ENCODE measurements at places on chromosomes 16 and 17.

- DNase-seq: no peak
Measured at GRCh38 chr16:54829691-54830090, 101.0 kb upstream of the IRX5 start.

DNA sequence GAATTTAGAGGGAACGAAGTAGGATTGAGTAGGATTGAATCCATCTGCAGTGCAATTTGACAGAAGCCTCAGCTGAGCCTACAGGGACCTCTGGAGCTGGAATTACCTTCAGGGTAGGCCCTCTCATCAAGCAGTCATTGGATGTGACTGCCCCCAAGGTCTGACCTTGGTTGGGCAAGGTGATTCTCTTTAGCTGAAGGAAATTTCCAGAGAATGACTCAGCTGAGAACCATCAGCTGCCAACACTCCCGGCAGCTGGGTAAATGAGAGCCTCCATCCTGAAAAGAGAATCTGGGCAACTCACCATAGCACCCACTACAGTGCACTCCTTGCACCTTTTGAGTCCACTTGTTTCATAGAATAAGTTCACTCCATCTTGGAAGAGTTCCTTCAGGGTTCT lies 113.5 kb upstream of the MED13 start:
- no peak for DNase-seq

GRCh38 chr17:30780343-30780742 lies 44.1 kb downstream of the CRLF3 start:
- DNase-seq: no peak

GRCh38 chr16:84088695-84089395 lies 27.9 kb downstream of the MBTPS1 start:
- DNase-seq: peak; percentile 36

GRCh38 chr16:58393138-58393504 lies 850 bp downstream of the GINS3 start:
- no peak for DNase-seq

GRCh38 chr16:56631832-56632155 lies 665 bp upstream of the MT1M start:
- DNase-seq: no peak

GRCh38 chr16:88943131-88943664 lies 33.8 kb downstream of the CBFA2T3 start:
- DNase-seq: no peak

DNA sequence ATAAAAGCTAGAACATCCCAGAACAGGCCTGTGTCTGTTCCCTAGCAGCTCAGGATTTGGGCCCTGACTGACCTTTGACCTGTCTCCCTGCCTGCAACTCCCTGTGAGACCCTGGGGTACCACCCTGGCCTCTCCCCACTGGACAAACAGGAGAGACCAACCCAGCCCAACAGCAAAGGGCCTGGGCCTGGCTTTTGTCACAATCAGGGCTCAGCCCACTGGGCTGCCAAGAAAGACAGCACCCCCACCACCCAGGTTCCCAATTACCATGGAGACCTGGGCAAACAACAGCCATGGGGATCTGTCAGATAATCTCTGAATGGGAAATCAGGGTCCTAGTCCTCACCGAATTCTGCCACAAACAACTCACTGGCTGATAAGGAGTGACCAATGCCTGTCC lies 11.1 kb downstream of the PLLP start:
- DNase-seq: no peak

DNA sequence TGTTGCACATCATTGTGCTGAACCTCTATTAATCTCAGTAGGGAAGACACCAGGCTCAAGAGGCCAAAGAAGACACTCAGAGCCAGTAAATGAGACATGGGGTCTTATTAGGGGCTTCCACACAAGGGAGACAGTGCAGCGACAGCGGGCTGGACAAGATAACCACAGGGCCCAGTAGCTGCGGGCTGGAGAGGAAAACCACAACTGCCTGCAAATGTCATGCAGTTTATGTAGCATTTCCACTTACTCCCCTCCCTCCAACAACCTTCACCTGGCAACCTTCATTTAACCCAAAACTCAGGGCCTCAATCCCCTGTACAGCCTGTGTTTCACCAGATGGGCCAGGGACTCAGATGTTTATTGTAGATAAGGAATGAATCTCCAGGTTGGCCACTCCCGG lies 185.6 kb downstream of the UTP18 start:
- DNase-seq: no peak

DNA sequence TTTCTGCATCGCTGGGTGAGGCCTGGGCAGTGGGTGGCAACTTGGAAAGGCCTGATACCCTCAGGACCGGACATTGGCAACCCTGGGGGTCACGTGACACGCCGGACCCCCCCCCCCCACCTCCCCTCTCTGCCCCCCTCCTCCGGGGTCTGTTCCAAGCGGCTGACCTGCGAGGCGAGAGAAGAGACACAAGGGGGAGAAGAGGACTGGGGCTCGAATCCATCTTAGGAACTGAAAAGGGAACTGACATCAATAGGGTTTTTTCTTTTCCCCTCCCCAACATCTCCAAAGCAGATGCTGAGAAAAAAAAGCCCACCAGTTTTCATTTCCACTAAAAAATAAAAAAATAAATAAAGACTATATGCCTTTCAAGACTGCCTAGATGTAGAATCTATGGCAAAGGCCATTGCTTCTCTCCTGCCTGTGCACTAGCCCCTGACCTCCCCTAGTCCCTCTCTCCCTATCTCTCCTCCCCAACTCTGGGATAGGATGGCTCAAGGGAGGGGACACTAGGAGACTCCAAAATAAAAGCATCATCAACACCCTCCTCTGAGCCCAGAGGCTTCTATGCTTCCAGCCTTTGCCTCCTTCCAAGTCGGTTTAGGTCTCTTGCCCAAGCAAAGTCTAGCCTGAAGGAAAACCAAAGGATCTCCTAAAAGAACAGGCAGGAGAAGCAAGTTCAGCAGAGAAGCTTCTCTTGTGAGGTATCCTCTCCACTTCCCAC lies 7.7 kb upstream of the HOXB2 start:
- DNase-seq: no peak

DNA sequence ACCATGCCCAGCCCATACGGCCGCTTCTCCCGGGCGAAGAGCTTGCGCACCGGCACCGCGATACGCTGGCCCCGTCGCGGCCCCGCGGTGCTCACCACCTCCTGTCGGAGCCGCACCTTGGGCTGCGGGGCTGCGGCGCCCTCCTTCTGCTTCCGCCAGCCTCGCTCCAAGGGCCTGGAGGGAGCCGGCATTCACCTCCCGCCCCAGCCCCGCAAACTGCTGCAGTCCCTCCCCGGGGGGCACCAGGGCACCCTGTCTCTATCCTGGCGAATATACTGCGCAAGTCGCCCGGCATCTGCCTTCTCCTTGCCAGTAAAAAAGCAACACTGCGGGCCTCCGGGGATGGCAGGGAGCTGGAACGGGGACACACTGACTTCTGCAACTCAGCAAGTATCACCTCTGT lies 8.3 kb downstream of the SNRNP25 start:
- no peak for DNase-seq

- DNase-seq: no peak
Measured at GRCh38 chr16:87288753-87289362, 28.3 kb downstream of the C16orf95 start.

DNA sequence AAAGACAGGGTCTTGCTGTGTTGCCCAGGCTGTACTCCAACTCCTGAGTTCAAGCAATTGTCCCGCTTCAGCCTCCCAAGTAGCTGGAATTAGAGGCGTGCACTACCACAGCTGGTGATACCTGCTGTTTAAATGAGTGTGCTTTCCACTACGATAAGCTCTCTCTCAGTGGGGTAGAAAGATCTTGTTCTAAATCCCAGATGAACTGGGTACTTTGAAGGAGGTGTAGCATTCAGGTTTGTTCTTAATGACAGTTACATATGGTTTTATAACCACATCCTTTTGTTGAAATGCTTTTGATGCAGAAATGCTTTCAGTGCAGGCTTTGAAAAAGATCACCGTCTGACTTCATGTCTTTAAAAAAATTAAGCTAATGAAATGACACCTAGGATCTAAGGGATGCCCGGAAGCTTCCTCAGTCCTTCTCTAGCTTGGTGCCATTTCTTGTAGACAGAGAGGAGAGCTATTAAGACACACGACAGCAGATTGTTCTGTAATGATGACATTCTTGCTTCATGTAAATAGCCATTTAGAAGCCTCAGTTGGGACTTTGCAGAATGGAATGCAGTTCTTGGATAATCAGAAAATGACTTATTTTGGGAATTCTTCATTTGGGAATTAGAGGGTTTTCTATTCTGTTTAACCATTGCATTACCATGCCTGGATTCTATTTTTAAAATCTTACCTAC lies 19.5 kb downstream of the PMM2 start:
- peak; percentile 15 for DNase-seq

DNA sequence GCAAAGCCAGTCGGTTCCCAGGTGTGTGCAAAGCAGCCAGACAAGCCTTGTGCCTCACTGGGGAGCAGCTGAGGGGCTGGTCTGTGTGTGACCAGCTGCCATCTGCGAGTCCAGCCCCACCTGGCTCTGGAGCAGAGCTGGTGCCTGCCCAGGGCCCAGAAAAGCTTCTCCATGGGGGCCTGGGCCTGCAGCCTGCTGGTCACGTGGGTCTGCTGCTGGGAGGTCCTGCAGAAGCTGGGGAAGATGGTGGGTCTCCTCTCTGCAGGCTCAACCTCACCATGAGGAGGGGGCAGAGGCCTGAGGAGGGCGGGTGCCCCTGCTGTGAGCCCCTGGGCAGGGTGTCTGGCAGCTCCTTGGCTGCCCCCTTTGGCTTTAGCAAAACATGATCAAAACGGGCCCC lies 71.9 kb downstream of the ENGASE start:
- no peak for DNase-seq

DNA sequence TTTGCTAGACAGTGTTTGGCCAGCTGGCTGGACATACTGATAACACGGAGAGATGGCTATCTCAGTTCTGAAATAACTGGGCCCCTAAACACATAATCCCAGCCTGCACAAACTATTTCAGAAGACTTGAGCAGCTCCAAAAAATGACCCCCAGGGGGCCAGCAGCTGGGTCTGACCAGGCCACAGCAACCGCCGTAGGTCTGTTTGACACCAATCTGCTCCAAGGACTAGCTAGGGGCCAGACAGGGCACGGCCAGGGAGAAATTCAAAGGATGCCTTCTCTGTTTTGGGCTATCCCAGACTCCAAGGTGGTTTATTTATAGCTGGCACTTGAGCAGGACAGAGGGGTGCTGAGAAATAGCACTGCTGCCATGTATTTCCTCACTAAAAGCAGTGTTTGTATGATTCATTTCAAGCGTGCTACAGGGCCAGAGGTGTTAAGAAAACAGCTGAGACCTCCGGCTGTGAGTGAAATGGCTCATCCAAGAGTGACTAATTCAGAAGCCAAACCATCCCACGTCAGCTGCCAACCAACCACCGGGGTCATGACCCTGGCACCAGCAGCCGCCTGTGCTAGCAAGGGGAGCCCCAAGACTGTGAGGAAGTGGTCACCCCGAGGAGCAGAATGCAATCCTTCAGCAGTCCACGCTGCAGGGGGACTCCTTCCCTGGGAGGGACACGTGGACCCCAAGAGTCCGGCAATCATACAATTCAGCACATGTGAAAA lies 5.7 kb downstream of the GGA2 start:
- DNase-seq: peak; percentile 71

DNA sequence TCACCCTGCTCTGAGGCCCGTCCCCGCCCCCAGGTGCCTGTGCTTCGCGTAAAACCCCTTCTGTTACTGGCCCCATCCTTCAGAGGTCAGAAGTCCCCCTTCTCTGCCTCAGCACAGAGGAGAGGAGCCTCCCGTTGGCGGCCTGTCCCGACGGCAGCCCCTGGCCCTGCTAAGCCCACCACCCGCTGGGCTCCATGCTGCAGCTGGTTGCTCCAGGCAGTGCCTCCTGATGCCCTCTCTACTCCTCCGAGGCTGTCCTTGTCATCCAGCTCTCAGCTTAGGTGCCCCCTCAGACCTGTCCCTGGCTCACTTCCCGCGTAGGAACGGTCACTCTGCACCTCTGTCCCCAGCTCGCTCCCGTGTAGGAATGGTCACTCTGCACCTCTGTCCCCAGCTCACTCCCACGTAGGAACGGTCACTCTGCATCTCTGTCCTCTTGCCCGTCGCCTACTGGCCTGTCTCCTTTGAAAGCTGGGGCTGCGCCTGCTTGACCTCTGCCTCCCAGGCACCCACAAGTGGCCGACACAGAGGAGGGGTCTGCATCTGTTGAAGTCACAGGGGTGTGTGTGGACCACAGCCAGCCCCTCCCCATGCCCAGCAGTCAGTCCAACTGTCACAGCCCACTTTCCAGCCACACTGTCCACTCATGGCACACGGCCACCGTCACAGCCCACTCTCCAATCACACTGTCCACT lies 31.7 kb upstream of the ZC3H18 start:
- no peak for DNase-seq

- no peak for DNase-seq
Measured at GRCh38 chr17:9684955-9685621, 39.8 kb downstream of the USP43 start.

GRCh38 chr17:73340093-73340596 lies 28.3 kb upstream of the CDC42EP4 start:
- DNase-seq: peak; percentile 9

DNA sequence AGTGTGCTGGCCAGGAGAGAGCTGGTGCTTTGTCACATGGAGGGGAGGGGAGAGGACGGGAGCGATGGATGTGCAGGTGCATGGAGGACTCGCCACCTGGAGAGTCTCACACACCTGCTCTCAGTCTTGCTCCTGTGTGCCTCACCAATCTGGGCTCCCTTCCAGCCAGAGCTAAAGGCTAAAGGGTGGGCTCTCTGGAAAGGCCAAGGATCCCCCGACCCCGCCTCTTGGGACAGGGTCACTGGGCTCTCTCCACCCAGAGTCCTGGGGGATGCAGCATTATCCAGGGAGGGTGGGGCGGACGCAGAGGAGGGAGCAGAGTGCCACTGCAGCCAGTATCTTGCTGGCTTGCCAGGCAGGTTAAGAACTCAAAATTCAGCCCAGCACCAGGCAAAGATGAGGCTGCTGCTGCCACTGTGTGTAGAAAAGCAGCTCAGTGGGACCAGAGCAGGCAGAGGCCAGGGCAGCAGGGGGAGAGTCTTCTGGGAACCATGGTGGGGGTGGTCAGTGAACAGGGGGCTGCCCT lies 5.4 kb upstream of the STAT5B start:
- no peak for DNase-seq

DNA sequence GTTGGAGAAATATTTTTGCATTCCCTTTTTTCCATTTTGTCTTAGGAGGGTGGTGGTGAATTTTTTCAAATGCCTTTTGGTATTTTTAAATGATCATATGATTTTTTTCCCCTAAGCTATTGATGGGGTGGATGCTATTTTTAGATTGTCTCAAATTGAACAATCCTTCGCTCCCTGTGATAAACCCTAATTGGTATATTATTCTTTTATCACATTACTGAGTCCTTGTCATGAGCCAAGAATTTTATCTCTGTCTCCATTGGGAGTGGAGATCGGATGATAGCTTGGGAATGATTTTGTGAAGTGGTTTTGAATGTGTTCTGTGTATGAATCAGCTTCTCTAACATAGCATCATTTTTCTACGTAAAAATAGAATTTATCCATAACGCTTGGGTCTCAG lies 15.4 kb downstream of the NECAB2 start:
- DNase-seq: no peak

- DNase-seq: no peak
Measured at GRCh38 chr17:1241929-1242328, 28.3 kb upstream of the BHLHA9 start.

DNA sequence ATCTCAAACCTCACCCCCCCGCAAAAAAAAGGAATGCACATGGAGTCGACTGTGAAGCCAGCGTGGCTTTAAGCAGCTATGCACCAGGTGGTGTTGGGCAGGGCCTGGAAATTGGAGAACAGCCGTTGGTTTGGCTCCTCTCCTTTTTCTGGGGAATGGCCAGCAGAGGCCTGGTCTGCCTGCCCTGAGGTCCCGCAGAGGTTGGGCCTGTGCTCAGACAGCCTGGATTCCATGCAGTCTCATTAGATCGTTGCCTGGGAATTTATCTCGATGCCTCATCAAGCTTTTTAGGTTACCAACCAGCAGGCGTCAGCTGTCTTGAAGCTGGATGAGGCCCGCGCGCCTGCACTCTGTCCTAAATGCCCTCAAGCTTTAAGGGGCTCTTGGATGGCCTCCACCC lies 9.8 kb downstream of the SLC12A3 start:
- DNase-seq: no peak
